WTC11 (cell line): ENCODE measurements at places on chromosomes 5 and 9. TPM values are rescaled to one million over a fixed set of nuclear protein-coding genes. Genes with fewer than 3 reads are reported as not detected.
A peak's percentile ranks its signal among the peaks of the same experiment; 100 is the strongest.

CDC25C gene
- 15.0 to 18.8 TPM (median 16.1 TPM) in 3 replicates for total RNA-seq

TPRN gene
- 33.4 to 43.1 TPM (median 38.1 TPM) in 3 replicates for total RNA-seq

GABRP gene
- total RNA-seq = 4.8 to 9.9 TPM (median 9.8 TPM) in 3 replicates

ORM2 gene
- total RNA-seq = 0.73 to 1.6 TPM (median 1.0 TPM) in 3 replicates

DNA sequence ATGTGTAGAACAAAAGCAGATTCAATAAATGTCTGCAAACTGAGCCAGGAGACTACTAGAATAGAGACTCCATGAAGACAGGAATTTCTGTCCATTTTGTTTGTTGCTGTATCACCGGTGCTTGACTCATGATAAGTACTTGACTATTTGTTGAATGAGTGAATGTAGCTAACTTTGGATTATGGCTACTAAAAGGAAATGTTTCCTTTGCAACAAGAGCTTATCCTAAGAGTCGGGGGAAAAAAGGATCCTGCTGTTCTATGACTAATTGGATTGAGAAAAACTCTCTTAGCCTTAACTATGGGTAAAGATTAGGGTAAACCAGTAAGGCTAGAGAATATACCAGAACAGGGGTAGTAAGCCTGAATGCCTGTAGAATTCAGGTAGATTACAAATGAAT is 3.5 kb downstream of the PAIP1 start:
- no peak for DNase-seq

DNA sequence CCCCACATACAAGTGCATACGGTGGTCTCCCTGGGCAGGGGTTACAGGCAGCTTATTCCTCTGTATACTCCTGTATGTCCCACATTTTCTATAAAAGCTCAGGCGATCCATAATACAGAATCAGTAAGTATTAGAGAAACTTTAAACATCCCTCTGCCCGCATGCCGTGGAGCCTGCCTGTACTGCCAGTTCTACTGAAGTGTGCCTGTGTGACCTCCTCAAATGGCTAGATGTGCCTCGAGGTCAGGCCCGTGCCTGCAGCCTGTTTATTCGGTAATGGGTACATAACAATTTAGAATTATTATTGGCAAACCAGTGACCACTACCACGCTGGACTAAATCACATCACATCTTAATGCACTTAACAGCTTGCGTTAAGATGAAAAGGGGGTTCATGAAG is 190.8 kb downstream of the FANCC start:
- DNase-seq = no peak

DNA sequence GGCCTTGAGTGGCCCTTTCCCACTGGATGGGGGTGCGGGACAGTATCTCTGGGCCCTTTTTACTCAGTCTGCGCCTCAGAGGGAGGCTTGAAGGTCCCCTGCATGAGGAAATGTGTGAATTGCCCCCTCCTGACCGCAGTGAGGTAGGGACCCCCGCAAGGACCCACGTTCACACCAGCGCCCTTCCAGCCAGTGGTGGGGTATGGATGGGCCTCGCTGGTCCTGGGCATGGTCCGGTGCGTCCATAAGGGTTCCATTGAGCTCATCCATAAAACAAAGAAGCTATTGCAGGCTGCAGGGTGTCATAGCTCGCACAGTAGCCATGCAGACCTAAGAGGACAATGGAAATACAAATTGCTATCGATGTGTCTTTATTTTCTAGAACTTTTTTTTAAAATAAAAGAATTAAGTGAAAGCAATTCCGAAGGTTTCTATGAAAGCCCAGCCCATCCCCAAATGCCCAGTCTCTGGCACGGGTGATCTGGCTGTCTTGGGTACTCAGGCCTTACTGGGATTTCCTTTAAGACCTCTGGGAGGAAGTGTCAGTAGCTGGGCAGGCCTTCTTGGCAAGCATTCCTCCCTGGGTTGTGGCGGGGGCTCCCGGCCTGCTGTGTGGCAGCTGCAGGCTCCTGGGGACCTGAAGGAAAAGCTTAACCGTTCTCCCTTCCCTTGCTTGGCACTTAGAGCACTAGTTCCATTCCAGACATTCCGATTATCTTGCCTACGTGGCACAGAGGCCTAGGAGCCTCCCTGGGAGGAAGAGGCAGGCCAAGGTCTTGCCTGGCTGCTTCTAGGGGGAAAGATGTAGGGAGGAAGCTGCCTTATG is 1.5 kb upstream of the SEMA5A start:
- peak; percentile 50 for DNase-seq

- DNase-seq = no peak
Observed at GRCh38 chr5:50441493-50441955, 436 bp upstream of the EMB start.

DNA sequence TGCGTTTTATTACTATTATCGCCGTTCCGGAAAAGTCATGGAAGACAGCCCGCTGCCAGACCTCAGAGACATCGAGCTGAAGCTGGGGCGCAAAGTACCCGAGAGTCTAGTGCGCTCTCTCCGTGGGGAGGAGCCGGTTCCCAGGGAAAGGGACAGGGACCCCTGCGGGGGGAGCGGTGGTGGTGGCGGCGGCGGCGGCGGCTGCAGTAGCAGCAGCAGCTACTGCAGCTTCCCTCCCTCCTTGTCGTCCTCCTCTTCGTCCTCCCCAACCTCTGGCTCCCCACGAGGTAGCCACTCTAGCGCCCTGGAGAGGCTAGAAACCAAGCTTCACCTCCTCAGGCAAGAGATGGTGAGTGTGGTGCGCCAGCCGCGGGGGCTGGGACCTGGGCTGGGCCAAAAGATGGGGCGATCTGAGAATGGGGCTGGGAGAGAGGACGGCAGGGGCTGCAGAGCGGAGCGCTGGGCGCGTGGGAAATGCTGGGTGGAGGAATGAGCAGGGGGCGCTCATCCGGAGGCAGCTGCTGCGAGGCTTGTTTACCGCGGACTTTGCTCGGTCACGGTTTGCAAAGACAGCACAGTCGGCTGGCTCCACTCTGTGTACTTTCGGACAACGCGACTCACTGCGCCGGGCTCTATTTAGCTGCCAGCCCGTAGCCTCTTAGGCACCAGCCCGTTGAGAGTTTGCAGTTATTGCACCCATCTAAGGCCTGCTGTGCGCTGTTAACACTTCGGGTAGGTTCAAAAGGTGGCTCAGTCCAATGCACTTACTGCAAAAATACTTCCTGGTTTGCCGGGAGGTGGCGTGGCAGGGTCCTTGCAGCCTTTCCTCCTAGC is 1.1 kb downstream of the LURAP1L start:
- DNase-seq = peak; percentile 44
